Left renal cortex interstitium (tissue), 4 donors: ENCODE measurements at places on chromosomes 1 and 21. TPM values are rescaled to one million over a fixed set of nuclear protein-coding genes. Genes with fewer than 3 reads are reported as not detected.

NBPF20 gene
- polyA plus RNA-seq: 1.2 TPM

OR2L2 gene
- polyA plus RNA-seq: 0.14 TPM

GRCh38 chr1:181817091-181817490, 244.4 kb downstream of the ZNF648 start:
- no peak for DNase-seq

DNA sequence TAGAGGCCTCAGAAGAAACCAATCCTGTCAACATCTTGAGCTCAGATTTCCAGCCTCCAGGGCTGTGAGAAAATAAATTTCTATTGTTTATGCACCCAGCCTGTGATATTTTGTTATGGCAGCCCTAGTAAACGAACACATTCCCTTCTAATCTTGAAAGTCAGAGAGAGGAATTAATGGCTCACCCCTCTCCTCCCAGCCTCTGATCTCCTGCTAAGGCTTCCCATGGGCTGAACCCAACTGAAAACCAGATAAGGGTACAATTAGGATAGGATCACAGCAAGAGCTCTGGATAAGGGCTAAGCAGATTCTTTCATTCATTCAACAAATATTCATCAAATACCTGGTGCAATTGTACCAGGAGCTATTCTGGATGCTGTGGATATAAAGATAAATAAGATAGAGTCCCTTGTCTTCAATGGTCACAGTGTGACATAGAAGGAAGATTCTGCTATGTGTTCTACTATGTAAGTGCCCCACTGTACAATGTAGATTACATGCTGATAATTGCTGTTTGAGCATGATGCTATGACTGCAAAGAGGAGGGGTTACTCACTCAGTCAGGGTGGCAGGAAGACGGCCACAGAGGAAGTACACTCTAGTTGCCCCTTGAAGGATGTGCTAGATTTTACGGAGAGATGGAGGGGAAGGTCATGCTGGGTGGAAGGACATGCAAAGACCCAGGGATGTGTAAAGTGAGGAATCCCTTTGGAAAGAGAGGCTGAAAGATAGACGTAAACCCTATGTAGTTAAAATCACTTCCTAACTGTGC, 203.3 kb upstream of the JUN start:
- no peak for DNase-seq

DNA sequence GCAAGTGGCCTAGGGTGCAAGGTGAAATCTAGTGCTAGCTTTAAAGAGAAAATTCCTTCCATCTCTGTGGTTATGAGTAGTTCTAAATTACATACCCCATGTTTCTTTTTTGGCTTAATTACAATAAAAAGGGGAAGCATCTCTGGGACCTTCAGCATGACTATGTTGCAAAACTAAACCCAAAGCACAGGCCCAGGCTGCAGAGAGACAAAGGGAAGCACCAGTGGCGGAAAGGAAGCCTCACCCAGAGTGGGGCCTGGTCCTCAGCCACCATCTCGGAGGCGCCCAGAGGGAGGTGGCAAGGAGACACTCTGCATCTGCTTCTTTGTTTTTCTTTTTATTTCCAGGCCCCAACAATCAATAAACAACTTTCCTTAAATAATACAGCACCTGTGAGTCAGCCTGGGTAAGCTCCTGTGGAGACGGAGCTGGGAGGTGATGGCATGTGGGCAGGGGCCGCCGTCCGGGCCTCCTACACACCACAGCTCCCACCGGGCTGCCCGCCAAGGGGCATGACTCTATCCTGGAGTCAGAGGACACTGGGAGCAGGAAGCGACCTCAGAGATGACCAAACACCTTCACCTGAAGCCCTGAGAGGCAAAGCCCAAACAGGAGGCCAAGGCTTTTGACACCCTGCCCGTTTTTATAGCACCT, 21.7 kb downstream of the ITPKB start:
- DNase-seq: no peak
